GM23338 (cell line): ENCODE measurements at places on chromosomes 2 and 18. TPM values are rescaled to one million over a fixed set of nuclear protein-coding genes. Genes with fewer than 3 reads are reported as not detected.

GRCh38 chr18:68960355-68960754, 162.5 kb downstream of the CCDC102B start:
- DNase-seq, result no peak

DNA sequence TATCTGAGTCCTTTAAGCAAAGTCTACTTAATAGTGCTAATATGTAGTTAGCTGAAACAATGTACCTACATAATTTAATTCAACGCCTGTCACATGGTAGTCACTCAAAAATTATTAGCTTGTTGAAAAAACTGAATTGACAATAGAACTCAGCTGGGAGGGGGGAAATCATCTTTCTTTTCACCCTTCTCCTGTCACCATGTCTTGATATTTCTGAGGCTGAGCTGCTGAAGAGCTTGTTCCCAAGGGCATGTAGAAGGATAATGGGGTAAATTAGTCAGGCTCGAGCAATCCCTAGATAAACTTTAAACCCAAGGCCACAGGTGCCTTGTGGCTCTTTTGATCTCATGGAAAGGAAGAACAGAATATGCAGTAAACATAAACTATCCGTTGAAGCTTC, 339.6 kb upstream of the LRATD1 start:
- no peak for DNase-seq

GRCh38 chr2:84458551-84459017, 496 bp downstream of the SUCLG1 start:
- DNase-seq, result no peak

Gene AGXT
- not detected in 2 replicates for total RNA-seq

Gene GKN1
- total RNA-seq, result not detected in 2 replicates

- no peak for DNase-seq
Measured at GRCh38 chr2:65915273-65915672, 482.9 kb upstream of the SPRED2 start.

Gene UPP2
- not detected in 2 replicates for total RNA-seq

Gene AKAIN1
- not detected in 2 replicates for total RNA-seq

GRCh38 chr2:190182071-190182524, 119.6 kb upstream of the MSTN start:
- no peak for DNase-seq

GRCh38 chr2:50443288-50443687, 588.6 kb downstream of the NRXN1 start:
- no peak for DNase-seq

DNA sequence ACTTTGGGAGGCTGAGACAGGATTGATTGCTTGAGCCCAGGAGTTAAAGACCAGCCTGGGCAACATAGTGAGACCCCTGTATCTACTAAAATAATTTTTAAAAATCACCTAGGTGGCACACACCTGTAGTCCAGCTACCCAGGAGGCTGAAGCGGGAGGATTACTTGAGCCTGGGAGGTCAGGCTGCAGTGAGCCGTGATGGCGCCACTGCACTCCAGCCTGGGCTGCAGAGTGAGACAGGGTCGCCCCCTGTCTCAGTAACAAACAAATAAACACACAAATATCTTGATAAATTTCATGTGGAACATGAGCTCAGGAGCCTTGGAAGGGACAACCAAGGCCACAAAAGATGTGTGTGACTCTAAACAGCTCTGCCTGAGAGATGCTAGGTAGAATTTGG, 11.7 kb upstream of the ANKRD53 start:
- no peak for DNase-seq

Gene GDF7
- 0.19 and 0.52 TPM in 2 replicates for total RNA-seq

Gene ANKRD30B
- total RNA-seq, result not detected in 2 replicates

DNA sequence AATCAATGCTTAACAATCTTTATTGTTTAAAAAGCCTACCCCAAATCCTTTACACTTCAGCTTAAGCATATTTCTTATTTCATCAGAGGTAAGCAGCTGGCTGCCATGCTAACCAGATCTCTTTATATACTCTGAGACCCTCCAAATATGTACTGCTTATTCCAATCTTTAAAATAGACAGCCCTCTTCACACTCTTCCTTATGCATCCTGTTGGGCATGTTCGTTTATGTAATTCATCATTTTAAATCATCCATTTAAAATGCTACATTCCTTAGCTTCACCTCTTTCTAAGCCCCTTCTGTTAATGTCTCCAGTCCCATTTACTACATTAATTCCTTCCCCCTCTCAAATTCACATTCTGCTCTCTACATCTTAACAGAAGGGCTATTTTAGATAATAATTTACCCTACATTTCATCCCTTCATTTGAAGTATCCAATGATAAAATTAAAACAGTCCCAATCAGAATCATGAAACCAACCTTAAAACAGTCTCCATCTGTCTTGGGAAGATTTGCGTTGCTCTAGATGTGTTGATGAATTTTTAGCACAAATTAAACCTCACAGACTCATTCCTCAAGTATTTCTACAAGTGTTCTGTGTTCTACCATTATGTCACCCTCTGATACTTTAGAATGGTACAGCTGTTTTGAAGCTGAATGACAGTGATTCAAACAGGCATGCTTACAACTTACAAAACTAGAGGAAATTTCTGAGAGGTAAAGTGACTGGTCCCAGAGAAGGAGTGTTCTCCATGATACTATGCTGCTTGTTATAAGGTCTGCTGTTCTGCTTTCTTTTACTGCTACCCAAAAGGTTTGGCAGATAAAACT, 59.1 kb downstream of the ZNF385B start:
- no peak for DNase-seq

Gene LYG2
- 1.2 TPM in 1 of 2 replicates, not detected in the other for total RNA-seq

GRCh38 chr2:43481927-43482542, 113.8 kb downstream of the THADA start:
- DNase-seq, result no peak

- no peak for DNase-seq
Measured at GRCh38 chr18:23245461-23245860, 110.2 kb downstream of the CABLES1 start.

Gene ZNF236
- total RNA-seq, result 10.1 and 16.3 TPM in 2 replicates

Gene AP1S3
- 25.5 and 26.2 TPM in 2 replicates for total RNA-seq

Gene RAB6C
- total RNA-seq, result not detected in 2 replicates

GRCh38 chr2:11379558-11379957, 35.1 kb upstream of the ROCK2 start:
- no peak for DNase-seq

Gene NT5C1B
- total RNA-seq, result not detected in 2 replicates

GRCh38 chr2:68031043-68031442, 31.8 kb downstream of the C1D start:
- no peak for DNase-seq

- DNase-seq, result no peak
Measured at GRCh38 chr18:2981212-2981728, 31.7 kb downstream of the LPIN2 start.

Gene MOGAT1
- 0.89 and 0.94 TPM in 2 replicates for total RNA-seq

GRCh38 chr18:61502472-61502871, 169.2 kb downstream of the CDH20 start:
- peak; percentile 84 for DNase-seq

- DNase-seq, result peak; percentile 52
Measured at GRCh38 chr2:208189810-208190503, at the start of gene C2orf80. TSS of gene C2orf80 (minus strand) at chr2:208190030. CDS start at chr2:208186986, 3,044 bp downstream.

DNA sequence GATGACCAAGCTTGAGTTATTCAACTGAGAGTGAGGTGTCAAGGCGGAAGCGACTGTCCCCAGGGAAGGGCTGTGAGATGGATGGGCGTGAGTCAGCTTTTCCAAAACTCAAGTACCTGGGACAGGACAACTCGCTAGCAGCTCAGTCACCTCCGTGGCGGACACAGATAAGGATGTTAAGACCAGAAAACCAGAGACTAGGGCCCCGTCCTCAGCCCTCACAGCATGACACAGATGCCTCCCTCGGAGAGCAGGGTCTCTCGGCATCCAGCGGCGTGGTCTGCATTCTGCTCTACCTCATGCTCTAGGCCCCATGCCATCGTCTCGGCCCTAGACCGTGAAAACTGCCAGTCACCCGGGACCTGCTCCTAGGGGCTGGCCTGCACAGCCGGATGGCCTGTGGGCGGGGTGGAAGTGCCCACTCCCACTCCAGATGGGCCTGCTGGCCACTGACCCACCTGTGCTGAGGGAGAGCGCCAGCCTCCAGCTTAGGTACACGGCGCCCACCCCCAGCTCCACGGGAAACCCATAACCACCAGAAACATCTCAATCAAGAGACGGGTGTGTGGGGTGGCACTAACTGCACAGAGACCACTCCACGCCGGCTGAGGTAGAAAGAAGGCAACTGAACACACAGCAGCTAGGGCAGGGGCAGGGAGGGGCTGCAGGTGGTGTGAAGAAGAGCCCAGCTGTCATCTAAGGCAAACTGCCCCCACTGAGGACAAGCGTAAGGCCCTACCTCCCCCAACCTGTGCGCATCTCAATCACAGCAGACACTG, 39.8 kb downstream of the ANO7 start:
- no peak for DNase-seq

DNA sequence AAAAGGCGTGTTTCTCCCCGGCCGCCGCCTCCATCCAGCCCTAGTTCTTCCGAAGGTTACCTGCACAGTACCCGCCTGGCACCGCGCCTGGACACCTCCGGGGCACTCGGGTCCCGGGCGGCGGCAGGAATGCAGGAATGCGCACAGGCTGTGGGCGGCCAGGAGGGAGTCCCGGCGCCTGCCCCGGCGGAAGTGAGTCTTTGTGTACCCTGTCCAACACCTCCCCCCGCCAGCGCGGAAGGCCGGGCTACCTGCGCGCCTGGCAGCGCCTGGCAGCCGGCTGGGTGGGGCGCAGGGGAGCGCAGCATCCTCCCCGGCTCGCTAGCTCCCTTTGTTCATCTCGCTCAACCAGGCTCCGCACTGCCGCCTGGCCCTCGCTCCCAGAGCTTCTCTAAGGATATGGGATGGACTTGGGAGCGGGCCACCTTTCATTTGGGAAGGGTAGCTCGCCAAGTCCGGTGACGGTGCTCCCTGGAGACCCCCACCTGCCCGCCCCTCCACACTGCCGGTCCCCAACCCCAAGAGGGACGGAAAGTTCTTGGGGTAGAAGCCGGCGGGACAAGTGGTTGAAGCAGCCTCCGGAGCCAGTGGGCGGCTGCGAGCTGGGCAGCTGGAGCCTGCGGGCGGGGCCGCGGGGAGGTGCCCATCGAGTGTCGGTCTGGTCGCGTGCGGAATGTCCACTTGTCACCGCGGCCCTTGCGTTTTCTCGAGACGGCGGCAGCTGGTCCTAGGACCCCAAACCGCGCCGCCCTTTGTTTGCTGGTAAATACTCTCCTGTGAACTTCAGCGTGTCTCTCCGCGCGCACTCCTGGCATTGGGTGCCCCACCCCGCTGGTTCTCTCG, 1.2 kb upstream of the ST6GAL2 start:
- peak; percentile 90 for DNase-seq

Gene CHRNG
- not detected in 2 replicates for total RNA-seq

DNA sequence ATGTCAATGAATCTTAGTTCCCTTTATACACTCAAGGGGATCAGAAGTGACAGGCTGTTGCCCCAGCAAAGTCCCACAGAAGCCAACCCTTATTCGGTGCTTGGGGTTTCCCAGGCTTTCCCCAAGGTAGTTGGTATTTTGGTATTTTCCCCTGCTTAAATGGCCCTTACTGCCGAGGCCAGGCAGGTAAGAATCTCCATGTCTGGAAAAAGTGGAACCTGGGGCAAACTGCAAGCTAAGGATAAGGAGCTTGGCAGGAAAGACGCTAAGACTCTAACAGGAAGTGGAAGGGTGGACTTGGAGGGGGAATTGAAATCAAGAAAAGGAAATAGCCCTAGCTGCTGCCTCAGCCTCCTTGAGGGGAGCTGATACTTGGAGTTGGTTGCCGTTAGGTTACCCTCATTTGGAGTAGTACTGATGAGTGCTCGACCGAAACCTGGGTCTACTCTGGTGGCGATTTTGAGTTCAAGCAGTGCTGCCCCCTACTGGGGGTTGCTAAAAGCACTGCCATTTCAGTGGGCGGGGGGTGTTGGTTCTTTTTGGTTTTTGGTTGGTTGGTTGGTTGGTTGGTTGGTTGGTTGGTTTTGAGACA, 3.3 kb upstream of the GPBAR1 start:
- DNase-seq, result peak; percentile 91

DNA sequence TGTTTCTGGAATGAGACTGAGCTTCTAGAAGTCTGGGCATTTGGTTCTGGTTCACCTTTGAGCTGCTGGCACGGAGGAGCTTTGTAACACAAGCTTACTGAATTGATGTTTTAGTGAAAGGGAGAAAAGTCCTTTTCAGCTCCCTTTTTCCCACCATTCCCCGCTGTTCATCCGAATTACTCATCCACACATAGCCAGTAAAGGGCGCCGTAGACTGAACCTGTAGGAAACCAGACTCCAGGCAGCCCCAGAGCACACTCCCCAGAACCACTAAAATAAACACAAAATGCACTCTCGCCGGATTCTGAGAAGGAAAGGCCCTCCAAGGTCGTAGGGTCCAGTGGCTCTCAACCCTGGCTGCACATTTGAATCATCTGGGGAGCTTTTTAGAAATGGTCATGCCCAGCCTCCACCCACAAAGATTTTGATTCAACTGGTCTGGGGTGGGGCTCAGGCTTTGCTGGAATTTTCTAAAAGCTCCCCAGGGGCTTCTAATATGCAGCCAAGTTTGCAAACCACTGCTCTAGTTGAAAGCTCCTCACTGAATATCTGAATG, 29.6 kb downstream of the TCF7L1 start:
- no peak for DNase-seq

GRCh38 chr2:97654309-97654708, 8.4 kb downstream of the COX5B start:
- DNase-seq, result no peak

- DNase-seq, result no peak
Measured at GRCh38 chr2:76998704-76999103, 523.5 kb downstream of the LRRTM4 start.

DNA sequence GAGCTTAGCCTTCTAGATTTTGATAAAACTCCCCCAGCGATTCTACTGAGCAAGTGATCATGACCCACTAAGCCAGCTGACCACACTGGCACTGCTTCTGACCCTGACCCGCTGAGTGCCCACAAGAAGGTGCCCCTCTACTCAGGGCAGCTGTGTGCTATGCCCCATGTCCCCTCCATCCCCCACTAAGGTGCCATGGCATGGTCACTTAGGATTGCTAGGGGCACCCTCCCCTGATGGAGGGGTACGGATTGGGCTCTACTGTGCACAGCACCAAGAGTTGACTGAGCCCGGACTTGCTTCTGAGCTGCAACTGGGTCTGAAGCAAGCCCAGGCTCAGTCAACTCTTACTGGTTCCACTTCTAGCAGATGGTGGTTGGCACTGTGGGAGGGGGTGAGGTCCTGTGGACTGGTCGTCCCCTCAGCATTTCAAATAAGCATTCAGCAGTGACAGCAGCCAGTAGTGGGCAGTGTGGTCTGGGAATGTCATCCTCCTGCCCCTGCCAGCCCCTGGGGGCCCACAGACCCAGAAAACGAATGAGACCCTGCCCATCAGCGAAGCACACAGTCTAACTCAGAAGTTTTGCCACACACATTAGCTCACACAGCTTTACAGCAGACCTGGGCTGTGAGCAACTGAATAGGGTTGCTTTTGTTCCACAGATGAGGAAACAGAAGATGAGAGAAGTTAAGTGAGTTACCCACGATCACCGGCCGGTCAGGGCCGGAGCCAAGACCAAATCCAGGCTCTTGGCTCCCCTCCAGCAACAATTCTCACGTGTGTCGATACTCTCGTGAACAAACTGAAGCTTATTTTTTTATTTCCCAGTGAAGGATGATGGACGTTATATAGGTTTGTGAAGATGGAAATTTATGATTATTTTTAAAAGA, 52.1 kb upstream of the FOSL2 start:
- DNase-seq, result no peak
